ENCODE measurements at places on chromosomes 5 and 9.

DNA sequence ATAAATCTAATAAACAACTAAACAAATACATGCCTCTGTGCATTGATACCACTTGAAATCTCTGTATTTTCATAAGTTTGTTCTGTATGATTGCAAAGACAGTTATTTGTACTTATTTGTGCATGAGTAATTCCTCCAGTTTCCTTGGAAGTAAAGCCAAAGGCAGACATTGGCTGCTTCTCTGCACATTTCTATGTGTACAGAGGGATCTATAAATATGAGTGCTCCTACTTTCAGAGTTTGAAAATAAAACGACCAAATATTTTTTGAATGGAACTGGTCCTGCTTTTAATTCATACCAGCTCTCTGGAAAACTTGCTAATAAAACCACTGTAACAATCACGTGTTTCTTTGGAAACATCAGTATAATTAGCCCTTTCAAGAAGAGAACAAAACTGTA, 306.5 kb downstream of the MAN2A1 start:
- DNase-seq, result no peak

DNA sequence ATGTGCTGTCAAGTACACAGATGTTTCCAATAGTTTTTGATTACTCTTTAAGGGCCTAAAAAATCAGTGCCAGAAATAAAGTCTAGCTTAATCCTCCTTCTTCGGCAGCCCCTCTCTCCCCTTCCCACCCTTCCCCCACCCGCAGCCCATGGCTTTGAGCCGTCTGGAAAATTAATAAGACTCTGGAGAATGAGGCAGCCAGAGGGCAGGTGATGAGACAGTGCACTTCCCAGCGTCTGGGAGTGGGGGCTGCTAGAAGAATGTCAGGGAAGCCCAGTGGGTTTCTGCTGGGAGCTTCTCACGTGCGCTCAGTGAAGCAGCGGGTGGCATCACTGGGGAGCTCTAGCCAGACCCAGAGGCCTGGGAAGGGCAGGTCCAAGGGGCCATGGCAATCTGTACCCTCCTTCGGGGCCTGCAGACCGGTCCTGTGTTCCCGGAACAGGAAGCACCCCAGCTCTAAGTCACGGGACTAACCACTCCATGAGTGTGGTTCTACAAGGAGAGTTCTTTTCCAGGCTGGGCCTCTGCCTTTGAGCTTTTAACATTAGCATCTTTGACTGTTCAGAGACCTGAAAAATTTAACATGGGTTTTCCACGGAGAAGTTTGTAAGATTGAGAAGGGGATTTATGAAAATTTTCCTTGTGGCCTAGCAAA, 164.8 kb upstream of the OTULINL start:
- DNase-seq, result no peak

- DNase-seq, result no peak
These were observed 19.9 kb downstream of the ENHO start for GRCh38 chr9:34502891-34503290.

DNA sequence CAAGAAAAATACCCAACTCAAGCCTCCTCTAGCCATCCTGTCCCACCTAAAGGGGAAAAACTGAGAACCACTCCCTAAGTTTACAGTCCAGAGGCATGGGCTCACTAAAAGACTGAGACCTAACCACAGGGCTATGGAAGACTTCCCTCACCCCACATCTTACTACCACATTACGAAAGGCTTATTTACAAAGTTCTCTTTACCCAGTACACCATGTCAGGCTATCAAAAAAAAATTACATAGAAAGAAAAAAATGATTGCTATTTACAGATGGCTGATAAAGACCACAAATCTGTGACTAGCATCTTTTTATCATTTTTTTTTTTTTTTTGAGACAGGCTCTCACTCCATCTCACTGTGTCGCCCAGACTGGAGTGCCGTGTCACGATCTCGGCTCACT, 69.7 kb upstream of the TNPO1 start:
- DNase-seq, result no peak

DNA sequence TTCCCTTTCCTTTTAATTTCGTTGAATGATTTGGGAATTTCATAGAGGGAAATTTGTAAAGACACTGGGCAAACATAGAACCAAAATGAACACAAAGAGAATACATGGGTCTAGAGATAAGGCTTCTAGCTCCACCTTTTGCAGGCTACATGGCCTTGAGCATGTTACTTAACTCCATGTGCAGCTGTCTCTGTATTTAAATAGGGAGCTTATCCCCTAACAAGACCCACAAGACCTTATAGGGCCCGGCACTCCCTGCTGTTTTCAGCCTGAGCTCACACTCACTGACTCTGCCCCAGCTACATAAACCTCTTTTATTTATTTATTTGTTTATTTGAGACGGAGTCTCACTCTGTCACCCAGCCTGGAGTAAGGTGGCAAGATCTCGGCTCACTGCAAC, 30.6 kb upstream of the TLE1 start:
- no peak for DNase-seq

- no peak for DNase-seq
These were observed 351.7 kb downstream of the DIRAS2 start for GRCh38 chr9:90290716-90291485.

- DNase-seq, result no peak
These were observed 27.8 kb upstream of the FSD1L start for GRCh38 chr9:105419816-105420597.

- DNase-seq, result no peak
These were observed 16.2 kb upstream of the NDUFB6 start for GRCh38 chr9:32589083-32589723.

DNA sequence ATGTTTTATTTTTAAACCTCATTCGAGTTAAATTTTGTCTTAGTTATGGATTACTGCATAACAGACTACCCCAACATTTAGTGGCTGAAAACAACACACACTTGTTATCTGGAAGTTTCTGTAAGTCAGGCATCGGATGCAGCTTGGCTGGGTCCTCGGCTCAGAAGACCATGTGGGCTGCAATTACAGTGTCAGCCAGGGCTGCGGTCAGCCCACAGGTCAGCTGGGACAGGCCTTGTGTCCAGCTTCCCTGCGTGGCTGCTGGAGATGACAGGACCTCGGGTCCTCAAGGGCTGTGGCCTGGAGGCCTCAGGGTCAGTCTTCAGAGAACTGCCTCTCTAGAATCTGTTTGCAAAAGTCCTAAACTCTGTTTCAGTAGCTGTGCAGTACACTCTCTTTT, 219.0 kb upstream of the IRX1 start:
- no peak for DNase-seq
